ENCODE measurements at places on chromosomes 2 and 18.
A peak's percentile ranks its signal among the peaks of the same experiment; 100 is the strongest.

DNA sequence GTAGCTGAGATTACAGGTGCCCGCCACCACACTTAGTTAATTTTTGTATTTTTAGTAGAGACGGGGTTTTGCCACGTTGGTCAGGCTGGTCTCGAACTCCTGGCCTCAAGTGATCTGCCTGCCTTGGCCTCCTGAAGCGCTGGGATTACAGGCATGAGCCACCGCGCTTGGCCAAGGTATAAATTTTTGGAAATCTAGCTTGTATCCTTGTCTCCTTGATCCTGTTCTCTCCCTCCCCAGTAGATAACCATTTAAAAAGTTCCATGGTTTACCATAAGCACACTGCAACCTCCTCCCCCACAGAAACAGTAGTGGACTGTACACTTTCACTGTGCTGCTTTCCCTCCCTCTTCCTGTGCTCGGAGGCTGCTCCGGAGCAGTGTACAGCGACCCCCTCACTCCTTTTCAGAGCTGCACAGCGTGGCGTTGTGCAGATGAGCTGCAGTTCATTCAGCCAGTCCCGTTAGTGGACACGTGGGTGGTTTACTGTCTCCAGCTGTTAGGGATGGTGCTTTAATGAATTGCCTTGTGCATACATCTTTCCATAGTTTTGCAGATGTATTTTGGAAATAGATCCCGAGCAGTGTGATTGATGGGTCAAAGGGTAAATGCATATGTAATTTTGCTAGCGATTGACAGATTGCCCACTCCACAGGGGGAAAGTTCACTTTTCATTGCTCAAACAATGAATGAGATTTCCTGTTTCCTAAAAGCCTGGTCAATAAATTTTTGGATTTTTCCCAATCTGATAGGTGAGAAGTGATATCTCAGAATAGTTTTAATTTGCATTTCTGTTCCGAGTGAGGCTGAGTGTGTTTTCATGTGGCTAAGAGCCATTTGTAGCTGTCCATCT lies 14.8 kb downstream of the ASB1 start:
- ATAC-seq: no peak

DNA sequence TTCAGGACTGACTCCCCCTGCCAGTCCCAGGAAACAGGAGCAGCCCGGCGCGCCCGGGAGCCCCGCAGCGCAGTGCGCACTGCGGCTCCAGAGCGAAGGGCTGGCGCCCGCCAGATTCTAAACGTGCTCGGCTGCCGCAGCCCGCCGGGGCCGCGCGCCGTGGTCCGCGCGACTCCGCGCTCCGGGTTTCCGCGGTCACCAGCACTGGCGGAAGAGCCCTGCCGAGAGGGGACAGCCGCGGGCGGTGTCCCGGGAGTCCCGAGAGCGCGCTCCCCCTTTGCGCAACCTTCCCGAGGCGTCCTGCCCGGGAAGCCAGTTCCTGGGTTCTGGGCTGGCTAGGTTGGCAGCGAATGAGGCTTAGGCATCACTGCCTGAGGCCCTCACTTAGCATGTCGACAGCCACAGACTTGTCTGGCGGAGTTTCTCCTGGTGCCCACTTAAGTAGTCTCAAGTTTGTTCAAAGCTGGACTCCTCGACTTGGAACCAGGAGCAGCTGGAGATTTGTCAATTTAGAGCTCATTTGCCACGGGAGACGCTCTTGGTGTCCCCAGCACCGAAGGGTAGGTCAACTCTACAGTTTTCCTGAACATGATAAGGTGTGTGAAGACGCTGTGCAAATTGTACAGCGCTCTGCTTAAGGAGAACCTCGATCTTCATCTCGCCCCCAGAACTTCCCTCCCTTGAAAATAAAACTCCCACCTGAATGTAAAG lies 1.5 kb upstream of the VSNL1 start:
- ATAC-seq: no peak

- ATAC-seq: no peak
Observed at GRCh38 chr18:34097312-34097711, 127.4 kb downstream of the NOL4 start.

DNA sequence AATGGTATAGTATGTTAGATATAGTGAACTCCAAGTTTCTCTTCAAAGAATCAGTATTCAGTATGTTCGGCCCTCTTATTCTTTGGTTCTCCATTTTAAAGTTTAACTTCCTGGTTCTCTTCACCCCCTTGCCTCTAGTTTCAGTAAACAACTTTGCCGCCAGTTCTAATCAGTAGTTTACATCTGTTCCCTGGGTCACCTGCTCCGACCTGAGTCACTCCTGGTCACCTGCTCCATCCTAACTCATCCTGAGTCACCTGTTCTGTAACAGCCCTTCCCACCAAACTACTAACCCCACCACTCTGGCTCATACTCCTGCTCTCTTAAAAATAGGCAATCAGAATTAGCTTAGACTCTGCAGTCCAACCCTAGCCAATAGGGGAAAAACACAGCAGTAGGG lies 23.7 kb upstream of the TEX51 start:
- ATAC-seq: no peak

- ATAC-seq: no peak
Observed at GRCh38 chr18:21300908-21301200, 58.8 kb downstream of the GREB1L start.

DNA sequence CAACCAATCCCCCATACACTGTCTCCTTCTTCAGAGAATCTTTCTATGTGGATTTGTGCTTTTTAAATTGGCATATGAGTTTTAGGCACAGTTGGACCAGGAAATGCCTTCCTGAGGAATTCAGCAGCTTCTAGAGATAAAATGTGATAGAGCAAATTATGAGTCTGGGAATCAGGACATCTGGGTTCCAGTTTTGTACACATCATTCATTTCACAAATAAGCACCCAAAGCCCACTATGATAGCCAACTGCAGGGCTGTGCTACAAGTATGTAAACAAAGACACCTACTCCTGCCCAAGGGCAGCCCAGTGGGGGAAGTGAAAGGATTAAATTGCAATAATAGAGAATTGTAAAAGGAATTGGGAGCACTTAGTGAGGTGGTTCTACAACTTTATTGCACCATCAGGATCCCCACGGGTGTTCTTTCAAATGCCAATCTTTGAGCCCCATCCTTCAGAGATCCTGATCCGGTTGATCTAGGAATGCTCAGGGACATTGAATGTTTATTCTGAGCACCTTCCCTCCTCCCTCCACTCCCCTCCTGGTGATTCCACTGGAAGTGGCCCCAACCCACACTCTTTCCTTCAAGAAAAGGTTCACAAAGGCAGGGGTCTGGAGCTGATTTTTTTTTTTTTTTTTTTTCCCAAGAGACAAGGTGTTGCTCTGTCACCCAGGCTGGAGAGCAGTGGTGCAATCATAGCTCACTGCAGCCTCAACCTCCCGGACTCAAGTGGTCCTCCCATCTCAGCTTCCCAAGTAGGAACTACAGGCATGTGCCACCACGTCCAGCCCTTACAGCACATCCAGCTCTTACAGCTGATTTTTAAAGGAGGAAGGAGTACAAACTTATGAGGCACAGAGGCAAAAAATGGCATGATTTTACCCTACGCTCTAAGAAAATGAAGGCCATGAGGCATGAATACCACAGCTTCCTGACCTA lies 11.1 kb upstream of the KCMF1 start:
- peak; percentile 44 for ATAC-seq

Measured in stimulated activated memory B cell treated with anti-CD40 and anti-IgM and Interleukin-4, amounts not matched to agents 10 μg/mL and 1 μg/mL and 100 μg/mL, for 72 hours (primary cell).